ENCODE measurements at places on chromosomes 16 and 17. TPM values are rescaled to one million over a fixed set of nuclear protein-coding genes. Genes with fewer than 3 reads are reported as not detected.

DNA sequence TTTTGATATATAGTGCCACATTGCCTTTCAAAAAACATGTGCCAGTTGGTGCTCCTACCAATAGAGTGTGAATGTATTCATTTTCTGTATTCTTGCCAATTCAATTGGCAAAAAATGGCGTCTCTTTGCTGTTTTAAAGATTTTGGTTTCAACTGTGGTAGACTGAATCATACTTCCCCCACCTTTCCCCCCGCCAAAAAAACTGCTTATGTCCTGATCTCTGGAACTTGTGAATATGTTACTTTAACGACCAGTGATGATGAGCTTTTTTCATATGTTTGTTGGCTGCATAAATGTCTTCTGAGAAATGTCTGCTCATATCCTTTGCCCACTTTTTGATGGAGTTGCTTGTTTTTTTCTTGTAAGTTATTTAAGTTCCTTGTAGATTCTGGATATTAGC, 325.1 kb upstream of the KCNJ16 start:
- H3K27ac ChIP-seq, result no peak overlapping the region
- no peak overlapping the region for H3K4me3 ChIP-seq
- no peaks in the 10 kb centered on the region for H3K27me3 ChIP-seq
- H3K4me1 ChIP-seq, result no peaks in the 10 kb centered on the region
- DNase-seq, result no peak

DNA sequence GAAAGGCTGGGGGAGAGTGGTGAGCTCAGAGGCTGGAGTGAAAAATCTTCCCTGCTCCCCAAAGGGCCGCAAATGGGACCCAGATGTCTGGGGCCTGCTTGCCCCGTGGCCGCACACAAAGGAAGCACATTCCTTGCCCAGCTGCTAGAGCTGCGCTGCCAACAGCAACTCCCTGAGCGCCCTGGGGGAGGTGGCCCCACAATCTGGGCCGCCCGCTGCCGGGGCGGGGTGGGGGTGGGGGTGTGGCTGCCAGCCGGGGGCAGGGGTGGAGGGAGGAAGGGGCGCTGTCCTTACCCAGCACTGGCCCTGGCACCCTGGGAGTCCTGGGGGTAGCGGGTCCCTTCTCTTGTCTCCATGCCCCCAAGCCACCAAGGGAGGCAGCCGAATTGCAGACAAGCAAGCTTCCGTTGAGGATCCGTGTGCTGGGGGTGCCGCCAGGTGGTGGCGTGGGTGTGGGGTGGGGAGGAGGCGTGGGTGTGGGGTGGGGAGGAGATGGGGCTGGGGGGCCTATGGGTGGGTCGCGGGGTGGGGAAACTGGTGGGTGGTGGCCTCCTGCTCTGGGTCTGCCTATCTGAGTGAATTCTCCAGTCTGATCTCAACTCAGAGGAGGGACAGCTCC, 48.4 kb upstream of the PABPN1L start:
- H3K27me3 ChIP-seq, result no peaks in the 10 kb centered on the region
- H3K4me1 ChIP-seq, result peaks cover 12% of the 10 kb centered on the region
- no peaks in the 10 kb centered on the region for H3K36me3 ChIP-seq
- peak overlapping the region; percentile 16 for H3K4me3 ChIP-seq
- peak overlapping the region; percentile 5 for H3K27ac ChIP-seq

DNA sequence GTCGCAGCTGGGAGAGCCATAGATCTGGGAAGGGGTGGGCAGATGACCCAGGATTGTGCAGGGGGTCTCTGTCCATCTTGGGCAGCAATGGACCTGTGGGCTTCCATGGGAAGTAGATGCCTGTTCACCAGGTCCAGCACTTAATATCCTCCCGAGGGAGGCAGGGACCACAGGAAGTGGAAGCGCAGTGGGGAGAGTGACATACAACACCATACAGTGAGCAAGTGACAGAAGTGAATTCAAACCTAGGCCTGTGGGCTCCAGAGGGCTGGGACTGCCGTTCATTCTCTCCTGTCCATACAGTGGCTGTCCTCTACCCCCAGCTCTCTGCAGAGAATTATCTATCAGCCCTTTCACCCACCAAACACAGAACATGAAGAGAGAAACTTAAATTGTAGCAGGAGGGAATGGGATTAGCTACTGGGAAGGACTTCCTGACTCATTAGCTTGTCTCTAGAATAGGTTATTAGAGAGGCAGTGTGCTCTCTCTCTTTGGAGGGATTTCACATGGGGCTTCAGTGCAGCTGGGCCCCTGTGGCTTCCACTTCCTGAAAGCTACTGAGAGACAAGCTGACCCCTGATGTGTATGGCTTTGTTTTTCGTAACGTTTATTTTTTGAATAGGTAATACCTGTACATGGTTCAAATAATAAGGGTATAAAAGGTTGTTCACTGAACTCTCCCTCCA, 13.1 kb upstream of the SEZ6 start:
- peaks cover 15% of the 10 kb centered on the region for H3K4me1 ChIP-seq
- H3K27me3 ChIP-seq, result peaks cover 3% of the 10 kb centered on the region
- DNase-seq, result no peak
- H3K36me3 ChIP-seq, result no peaks in the 10 kb centered on the region

GRCh38 chr17:74309902-74310301, 16.1 kb upstream of the KIF19 start:
- DNase-seq, result no peak
- peaks cover 44% of the 10 kb centered on the region for H3K27me3 ChIP-seq

DNA sequence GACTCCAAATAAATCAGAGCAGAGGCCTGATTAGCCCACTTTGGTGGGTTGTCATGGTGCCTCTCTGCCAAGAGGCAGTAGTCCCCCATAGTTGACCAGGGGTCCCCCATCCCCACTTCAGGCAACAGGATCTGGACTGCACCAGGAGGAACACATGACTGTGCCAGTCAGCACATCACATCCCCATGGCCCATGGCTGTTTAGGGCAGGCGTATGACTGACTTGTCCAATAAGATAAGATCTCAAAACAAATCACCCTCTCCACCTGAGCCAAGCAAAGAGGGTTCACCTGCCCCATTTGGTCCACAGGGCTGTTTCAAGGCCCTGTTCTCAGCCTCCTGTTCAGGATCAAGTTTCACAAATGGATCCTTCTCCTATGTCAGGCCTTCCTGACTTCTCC, 93.3 kb downstream of the C16orf78 start:
- H3K27me3 ChIP-seq, result no peaks in the 10 kb centered on the region
- no peak for DNase-seq
- H3K4me3 ChIP-seq, result no peak overlapping the region

- H3K4me1 ChIP-seq, result peaks cover 12% of the 10 kb centered on the region
- H3K36me3 ChIP-seq, result no peaks in the 10 kb centered on the region
- H3K4me3 ChIP-seq, result no peak overlapping the region
- no peak for DNase-seq
- no peaks in the 10 kb centered on the region for H3K27me3 ChIP-seq
Observed at GRCh38 chr17:4706121-4706520, 2.2 kb upstream of the PELP1 start.

DNA sequence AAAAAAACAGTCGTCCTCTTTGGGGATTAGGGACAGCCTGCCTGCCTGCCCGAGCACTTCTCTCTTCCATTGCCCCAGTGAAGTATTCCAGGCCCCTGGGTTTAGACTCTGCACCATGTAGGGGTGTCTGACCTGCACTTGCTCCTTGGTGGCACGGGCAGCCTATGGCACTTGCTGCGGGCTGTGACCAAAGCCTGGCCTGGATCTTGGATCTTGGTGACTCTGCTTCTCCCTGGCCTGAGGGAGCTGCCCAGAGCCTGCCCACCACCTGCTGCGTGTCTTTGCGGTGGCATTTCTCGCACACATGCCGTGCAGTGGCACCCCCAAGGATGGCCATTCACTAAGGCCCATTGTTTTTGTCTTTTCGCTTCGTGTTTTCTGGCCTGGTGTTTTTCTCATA, 6.1 kb upstream of the STH start:
- no peak overlapping the region for H3K4me3 ChIP-seq
- no peak overlapping the region for H3K27ac ChIP-seq
- H3K36me3 ChIP-seq, result no peaks in the 10 kb centered on the region
- H3K27me3 ChIP-seq, result no peaks in the 10 kb centered on the region

DNA sequence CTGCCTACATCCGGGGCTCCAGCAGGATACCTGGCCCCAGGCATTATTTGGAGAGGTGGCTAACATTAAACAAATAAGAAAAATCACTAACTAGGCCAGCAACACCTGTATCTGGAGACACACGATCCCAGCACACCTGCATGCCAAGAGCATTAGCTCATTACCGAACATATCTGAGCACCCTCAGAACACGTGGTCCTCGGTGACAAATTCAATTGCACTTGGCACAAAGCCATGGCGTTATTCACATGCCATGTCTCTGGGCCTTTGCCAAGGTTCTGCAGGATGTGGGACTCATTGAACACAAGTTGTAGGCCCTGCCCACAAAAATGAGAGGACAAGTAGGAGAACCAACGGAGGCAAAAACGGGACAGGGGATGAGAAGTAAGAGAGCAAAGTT, 552.3 kb downstream of the TOX3 start:
- no peak overlapping the region for H3K4me3 ChIP-seq
- DNase-seq, result no peak
- H3K27me3 ChIP-seq, result no peaks in the 10 kb centered on the region
- H3K4me1 ChIP-seq, result no peaks in the 10 kb centered on the region

DNA sequence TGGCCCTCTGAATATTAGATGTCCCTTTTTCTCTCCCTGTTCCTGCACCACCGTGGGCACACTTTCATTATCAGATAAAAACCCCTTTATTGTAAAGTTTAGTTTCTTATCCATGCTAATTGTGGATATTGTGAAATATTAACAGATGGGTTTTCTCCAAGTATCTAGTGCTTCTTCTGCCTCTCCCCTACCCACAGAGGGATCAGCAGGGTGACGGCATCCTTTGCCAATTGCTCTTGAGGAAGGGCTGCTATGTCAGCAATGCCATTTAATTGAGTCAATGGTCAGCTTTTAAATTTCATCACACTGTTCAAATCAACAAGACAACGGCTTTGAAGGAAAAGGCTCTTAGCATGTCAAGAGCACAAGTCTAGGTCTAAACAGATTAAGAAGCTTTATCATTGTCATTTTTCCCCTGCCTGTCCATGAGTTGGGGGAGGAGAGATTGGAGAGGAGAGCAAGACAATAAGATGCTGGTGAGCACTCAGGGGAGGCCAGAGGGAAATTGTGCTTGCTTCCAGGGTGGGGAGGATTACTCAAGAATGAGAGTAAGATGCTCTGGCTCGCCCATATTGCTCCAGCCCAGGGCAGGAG, 443.0 kb upstream of the CCL2 start:
- DNase-seq, result no peak
- H3K4me3 ChIP-seq, result no peak overlapping the region
- no peaks in the 10 kb centered on the region for H3K36me3 ChIP-seq
- H3K27me3 ChIP-seq, result peaks cover 64% of the 10 kb centered on the region
- no peaks in the 10 kb centered on the region for H3K4me1 ChIP-seq

- DNase-seq, result no peak
- no peak within 1 kb of the TSS for H3K4me3 ChIP-seq
- H3K27me3 ChIP-seq, result no peaks in the 10 kb centered on the region
- H3K36me3 ChIP-seq, result no peaks in the 10 kb centered on the region
- no peak within 1 kb of the TSS for H3K27ac ChIP-seq
- no peaks in the 10 kb centered on the region for H3K4me1 ChIP-seq
Observed at GRCh38 chr17:57745242-57745641, at the start of gene CCDC182. CCDC182 (minus strand) TSS chr17:57745299; CDS start chr17:57745272, 27 bp downstream.

GRCh38 chr17:3603870-3604259, 5.3 kb downstream of the TRPV1 start:
- no peaks in the 10 kb centered on the region for H3K27me3 ChIP-seq
- no peak overlapping the region for H3K27ac ChIP-seq
- H3K4me1 ChIP-seq, result peaks cover 12% of the 10 kb centered on the region
- H3K4me3 ChIP-seq, result no peak overlapping the region
- no peak for DNase-seq

DNA sequence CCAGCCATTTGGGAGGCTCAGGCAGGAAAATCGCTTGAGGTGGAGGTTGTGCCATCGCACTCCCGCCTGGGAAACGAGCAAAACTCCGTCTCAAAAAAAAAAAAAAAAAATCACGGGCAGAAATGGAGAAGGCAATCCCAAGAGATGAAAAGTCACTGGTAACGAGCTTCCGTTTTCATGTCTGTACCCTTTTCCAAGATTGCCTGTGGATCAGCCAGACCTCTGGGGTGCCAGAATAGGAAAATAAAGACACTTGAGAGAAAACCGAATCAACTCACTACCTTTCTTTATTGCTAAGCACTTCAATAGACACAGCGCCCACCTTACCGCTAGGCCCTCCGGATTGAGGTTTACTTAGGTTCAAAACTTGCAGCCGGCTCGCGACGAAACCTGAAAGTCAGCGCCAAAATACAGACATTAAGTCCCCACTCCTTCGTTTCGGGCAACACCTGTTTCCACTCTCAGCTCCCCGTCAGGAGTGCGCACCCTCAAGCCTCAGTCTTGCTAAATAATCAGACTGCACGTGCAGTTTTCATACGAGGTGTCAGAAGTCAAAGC, 970 bp upstream of the TRAF7 start:
- H3K27me3 ChIP-seq, result no peaks in the 10 kb centered on the region
- no peak for DNase-seq
- no peaks in the 10 kb centered on the region for H3K36me3 ChIP-seq
- H3K4me1 ChIP-seq, result peaks cover 91% of the 10 kb centered on the region
- peak overlapping the region; percentile 92 for H3K27ac ChIP-seq

GRCh38 chr17:40903129-40903847, 18.2 kb upstream of the KRT20 start:
- H3K4me1 ChIP-seq, result no peaks in the 10 kb centered on the region
- no peaks in the 10 kb centered on the region for H3K36me3 ChIP-seq
- peaks cover 15% of the 10 kb centered on the region for H3K27me3 ChIP-seq
- no peak for DNase-seq

DNA sequence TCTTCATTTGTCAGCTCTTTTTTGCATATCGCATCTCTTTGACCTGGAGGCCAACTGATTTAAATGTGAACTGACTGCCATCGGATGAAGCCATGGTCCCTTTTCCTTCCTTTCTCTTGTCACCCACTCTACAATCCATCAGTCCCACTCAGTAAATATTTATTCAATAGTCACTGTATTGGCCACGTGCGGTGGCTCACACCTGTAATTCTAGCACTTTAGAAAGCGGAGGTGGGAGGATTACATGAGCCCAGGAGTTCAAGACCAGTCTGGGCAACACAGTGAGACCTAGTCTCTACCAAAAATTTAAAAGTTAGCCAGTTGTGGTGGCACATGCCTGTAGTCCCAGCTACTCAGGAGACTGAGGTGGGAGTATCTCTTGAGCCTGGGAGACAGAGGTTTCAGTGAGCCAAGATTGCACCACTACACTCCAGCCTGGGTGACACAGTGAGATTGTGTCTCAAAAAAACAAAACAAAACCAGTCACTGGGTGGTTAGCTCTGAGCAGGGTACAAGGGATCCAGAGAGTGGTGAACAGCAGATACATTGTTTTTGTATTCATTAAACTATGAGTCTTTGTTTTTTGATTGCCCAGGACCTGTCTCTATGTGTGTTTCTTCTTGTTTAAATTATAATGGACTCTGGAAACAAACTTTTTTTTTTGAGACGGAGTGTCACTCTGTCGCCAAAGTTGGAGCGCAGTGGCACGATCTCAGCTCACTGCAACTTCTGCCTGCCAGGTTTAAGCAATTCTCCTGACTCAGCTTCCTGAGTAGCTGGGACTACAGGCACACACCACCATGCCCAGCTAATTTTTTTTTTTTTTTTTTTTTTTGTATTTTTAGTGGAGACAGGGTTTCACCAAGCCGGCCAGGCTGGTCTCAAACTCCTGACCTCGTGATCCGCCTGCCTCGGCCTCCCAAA, 6.9 kb downstream of the PHAF1 start:
- H3K27me3 ChIP-seq, result no peaks in the 10 kb centered on the region
- no peak for DNase-seq
- no peak overlapping the region for H3K4me3 ChIP-seq
- H3K36me3 ChIP-seq, result no peaks in the 10 kb centered on the region
- peak overlapping the region; percentile 75 for H3K27ac ChIP-seq

Gene SPATA22
- total RNA-seq, result 0.41 TPM

Gene MT1M
- 0.57 TPM for total RNA-seq

Gene TMED6
- not detected for total RNA-seq

Gene CCL8
- not detected for total RNA-seq

Gene SRRM2
- total RNA-seq, result 80.7 TPM

Gene TEX14
- 0.19 TPM for total RNA-seq

Gene CRHR1
- not detected for total RNA-seq

Gene SPECC1
- 15.2 TPM for total RNA-seq

Gene ZP2
- not detected for total RNA-seq

Gene ASB16
- 0.11 TPM for total RNA-seq

Gene TMC5
- total RNA-seq, result 0.38 TPM
